ENCODE measurements at places on chromosomes 2 and 18. TPM values are rescaled to one million over a fixed set of nuclear protein-coding genes. Genes with fewer than 3 reads are reported as not detected.

- no peak for DNase-seq
Observed at GRCh38 chr2:201006704-201007103, 43.2 kb upstream of the ORC2 start.

The CD8A gene
- total RNA-seq = 0.86 TPM

The PRKAG3 gene
- total RNA-seq = not detected

- no peak for DNase-seq
Observed at GRCh38 chr2:122748552-122749011, 993.1 kb downstream of the TSN start.

DNA sequence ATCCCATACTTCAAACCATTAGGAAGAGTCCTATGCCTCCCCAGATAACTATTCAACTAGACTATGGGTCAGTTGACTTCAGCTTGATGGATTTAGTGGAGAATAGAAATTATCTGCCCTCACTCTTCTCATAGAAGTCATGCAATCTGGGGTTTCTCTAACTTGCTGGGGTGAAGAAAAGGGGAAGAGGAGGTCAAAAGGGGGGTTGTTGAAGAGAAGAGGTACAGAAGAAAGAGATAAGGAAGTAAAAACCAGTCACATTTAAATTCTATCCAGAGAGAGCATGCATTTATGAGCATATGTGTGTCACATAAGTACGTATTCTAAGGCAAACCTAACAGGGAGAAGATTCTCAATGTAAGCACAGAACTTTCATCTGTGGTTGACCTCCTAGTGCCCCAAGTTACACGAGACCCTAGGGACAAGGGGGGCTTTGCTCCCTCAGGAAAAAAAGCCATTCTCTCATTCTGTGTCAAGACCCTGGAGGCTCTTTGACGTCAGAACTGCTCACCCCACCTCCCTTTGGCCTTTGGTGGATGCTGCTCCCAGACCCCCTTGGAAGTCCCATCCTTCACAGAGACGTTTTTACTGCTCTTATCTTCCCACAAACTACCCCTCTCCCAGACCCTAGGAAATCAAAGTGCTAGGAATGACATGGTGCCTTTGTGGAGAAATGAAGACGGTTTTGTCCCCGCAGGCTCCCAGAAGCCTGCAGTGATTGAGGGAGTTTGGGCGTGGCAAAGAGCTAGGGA, 236.8 kb upstream of the TNP1 start:
- no peak for DNase-seq

- no peak for DNase-seq
Observed at GRCh38 chr2:113054066-113054465, 1.4 kb upstream of the IL36B start.
